ENCODE measurements at places on chromosomes 2 and 18.

DNA sequence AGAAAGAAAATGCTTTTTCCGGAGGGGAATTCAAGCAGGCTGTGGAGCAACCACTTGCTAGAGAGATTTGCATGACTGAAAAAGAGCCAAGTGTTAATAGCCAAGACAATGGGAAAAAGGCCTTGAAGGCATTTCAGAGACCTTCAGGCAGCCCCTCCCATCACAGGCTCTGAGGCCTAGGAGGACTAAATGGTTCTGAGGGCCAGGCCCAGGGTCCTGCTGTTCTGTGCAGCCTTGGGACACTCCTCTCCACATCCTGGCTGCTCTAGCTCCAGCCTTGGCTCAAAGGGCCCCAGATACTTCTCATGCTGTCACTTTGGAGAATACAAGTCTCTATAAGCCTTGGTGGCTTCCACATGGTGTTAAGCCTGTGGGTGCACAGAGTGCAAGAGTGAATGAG lies 81.8 kb downstream of the B3GNT2 start:
- no peak for DNase-seq

GRCh38 chr2:166242309-166242708 lies 114.5 kb upstream of the SCN1A start:
- no peak for DNase-seq

GRCh38 chr18:12520442-12520992 lies 112.8 kb downstream of the PRELID3A start:
- DNase-seq = no peak

DNA sequence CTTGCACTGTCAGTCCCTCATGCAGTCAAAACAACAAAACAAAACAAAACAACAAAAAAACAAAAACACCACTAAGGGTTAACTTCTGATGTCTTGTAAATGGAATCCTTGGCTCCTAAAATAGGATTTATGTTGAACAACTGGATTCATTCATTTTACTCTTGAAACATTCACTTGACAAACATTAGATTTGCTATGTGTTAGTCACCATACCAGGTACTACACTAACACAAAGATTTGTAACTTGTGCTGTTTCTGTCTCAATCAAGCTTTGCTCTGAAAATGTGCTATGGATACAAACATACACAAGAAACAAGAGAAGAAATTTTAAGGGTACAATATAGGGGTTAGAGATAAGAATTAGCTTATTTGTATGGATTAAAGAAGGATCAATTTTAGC lies 812.8 kb downstream of the LRP1B start:
- no peak for DNase-seq

- no peak for DNase-seq
Observed at GRCh38 chr2:152396763-152397162, 61.8 kb downstream of the FMNL2 start.

GRCh38 chr18:63063171-63063570 lies 256.4 kb downstream of the BCL2 start:
- no peak for DNase-seq

DNA sequence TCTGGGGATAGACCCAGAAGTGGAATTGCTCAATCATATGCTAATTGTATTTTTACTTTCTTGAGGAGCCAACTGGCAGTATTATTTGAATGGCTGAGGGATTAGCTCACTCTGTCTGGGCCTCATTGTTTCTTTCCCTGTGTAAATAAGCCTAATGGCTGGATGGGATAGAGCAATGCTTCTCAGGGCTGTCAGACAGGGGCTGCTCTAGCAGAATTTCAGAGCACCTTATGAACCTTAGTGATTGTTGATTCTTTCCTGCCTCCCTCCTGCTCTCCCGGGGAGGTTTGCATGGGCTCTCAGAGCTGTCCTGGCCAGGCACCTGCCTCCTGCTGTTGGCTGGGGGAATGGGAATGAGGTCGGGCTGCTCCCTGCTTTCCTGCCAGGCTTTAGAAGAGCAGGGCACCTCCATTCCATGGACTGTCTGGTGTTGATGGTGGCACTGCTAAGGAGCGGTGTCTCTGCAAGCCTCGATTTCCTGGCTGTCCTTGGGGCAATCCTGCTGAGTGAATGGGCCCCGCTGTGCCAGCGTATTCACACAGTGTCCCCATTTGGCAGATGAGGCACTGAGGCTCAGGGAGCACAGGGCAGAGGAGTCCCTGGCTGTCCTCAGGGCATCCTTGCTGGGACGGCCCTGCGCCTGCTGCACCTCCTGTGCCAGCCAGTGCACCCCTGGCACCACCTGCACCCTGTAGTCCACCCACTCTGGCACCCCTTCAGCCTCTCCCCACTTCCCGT lies 468.2 kb upstream of the HS6ST1 start:
- DNase-seq = no peak

GRCh38 chr2:94763318-94763717 lies 107.9 kb upstream of the TEKT4 start:
- DNase-seq = no peak

- DNase-seq = no peak
Observed at GRCh38 chr18:10752382-10752781, 226.6 kb downstream of the NAPG start.

GRCh38 chr2:172108587-172108930 lies 5.9 kb upstream of the DLX2 start:
- no peak for DNase-seq

- DNase-seq = no peak
Observed at GRCh38 chr2:100744184-100744583, 75.8 kb upstream of the NPAS2 start.

DNA sequence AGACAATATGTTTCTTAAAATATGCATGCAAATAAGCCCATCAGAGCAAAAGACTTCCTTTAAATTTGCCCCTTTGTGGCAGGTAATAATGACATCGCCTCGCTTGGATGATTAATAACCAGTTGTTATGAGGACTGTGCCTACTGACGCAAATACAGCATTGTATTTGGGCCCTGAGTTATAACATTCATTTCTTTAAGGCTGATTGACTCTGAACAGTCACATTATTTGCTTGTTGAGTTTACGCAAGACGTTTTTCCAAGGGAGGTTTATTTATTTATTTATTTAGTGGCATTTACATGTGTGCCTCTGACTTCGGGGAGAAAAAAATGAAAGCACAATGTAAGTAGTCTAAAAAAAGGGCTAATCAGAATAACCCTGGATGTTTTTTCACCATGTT lies 88.3 kb downstream of the SLC8A1 start:
- DNase-seq = no peak

DNA sequence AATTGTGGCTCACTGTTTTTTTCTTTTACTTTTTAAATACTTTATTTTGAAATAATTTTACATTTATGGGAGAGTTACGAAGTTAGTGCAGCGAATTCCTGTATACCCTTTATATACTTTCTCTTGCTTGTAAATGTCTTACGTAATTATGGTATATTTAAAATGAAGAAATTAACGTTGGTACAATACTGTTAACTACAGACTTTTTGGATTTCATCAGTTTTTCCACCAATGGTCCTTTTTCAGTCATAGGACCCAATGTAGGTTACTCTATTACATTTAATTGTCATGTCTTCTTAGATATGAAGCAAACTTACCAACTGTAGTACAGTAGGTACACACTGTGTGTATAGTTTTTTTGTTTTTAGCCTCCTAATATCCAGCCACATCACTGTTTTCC lies 76.3 kb downstream of the BOLA3 start:
- no peak for DNase-seq

- no peak for DNase-seq
Observed at GRCh38 chr2:100647709-100648108, 84.9 kb downstream of the PDCL3 start.

DNA sequence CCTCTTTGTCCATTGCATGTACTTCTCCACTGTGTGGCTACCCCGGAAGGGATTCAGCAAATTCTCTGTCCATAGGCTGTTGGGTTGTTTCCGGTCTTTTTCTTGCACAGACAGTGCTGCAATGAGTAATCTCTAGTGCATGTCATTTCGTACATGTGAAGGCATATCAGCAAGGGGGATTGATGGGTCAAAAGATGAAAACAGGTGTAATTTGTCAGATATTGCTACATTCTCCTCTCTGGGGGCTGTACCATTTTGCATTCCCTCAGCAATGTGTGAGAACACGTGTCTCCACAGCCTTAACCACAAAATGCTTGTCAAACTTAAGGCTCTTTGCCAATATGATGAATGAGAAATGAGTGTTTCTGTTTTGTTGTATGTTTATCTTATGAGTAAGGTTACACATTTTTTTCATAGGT lies 60.5 kb downstream of the KLHL29 start:
- no peak for DNase-seq

- DNase-seq = no peak
Observed at GRCh38 chr2:100813527-100813926, 6.4 kb upstream of the NPAS2 start.

- no peak for DNase-seq
Observed at GRCh38 chr2:73135236-73135635, 22.5 kb upstream of the RAB11FIP5 start.

- DNase-seq = no peak
Observed at GRCh38 chr2:25788457-25788856, 89.8 kb downstream of the ASXL2 start.

Data from CD4-positive, alpha-beta T cell treated with Interleukin-15 for 4 hours (primary cell).